CD4-positive, alpha-beta T cell treated with Interferon alpha-2 for 1 hour (primary cell): ENCODE measurements at places on chromosomes 12 and 14.

DNA sequence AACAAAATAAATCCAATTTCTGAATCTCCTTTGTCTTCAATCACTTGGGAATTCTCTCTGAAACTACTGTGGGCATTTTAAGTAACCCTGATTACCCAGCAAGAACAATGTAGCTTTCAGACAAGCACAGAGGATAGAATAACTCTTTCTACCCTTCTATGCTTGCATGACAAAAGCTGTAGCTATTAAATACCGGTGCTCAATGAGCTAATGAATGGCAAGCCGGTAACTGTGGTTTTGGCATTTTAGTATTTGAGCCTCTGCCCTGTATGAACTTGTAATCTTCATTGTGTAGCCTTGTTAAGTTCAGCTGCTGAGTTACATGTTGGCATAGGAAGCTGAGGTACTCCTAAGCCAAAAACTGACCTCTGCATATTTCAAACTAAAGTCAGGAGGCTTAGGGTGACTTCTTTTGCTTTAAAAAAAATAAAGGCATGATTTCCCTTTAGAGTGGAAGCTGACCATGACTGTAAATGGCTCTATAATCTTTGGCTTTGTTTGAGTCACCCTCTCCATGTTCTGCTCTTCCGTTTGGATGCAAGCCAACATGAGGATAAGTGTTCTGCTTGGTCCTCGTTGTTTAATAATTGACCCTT is 171.0 kb upstream of the HIF1A start:
- DNase-seq, result no peak

- DNase-seq, result no peak
Measured at GRCh38 chr14:59406454-59407245, 58.5 kb downstream of the GPR135 start.

DNA sequence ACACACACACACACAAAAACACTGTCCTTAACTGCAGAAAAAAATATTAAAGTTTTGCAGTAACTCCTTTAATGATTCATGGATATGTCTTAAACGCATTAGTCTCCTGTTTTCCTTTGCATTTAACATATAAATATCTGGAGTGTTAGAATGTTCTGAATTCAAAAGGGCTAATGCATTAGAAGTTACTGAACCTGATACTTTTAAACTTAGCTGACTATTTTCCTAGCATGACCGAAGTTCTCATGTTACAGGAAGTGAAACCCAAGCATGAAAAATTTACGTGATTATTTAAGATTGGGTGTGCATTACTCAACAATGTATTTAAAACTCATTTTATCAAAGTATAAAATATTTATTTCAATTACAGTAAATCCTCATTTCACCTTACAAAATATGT is 791.2 kb downstream of the FLRT2 start:
- no peak for DNase-seq

- no peak for DNase-seq
Measured at GRCh38 chr14:70785556-70785955, 23.8 kb downstream of the MAP3K9 start.

DNA sequence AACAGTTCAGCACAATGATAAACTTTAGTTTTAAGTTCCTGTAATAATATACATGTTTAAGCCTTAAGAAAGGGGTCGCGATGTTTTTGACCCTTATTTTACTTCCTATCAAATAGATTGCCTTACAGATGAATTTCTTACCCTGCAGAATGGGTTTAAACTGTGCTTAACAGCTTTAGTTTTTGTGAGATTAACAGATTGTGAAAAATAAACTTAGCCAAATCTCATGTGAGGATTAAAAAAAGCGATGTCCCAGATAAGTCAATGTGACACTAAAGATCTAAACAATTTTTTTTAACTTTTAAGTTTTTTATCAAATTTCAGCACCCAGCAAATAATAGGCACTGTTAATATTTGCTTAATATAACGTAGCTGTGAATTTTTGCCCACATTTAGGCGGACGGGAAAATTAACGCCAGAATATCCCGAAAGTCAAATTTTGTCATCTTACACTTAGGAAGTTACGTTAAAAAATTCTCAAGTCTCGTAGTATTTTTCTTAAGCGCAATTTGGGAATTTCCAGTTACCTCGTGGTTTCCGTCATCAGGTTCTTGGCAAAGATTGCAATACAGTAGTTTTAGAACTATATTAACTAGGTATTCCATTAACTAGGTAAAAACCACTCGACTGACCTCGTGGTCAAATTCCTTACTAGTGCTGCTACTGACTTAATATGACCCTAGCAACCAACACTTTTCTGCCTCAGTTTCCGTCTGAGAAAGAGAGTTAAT is 1.2 kb downstream of the HNRNPC start:
- DNase-seq, result peak; percentile 33
